H1 (cell line): ENCODE measurements at places on chromosomes 12 and 14. TPM values are rescaled to one million over a fixed set of nuclear protein-coding genes. Genes with fewer than 3 reads are reported as not detected.

DNA sequence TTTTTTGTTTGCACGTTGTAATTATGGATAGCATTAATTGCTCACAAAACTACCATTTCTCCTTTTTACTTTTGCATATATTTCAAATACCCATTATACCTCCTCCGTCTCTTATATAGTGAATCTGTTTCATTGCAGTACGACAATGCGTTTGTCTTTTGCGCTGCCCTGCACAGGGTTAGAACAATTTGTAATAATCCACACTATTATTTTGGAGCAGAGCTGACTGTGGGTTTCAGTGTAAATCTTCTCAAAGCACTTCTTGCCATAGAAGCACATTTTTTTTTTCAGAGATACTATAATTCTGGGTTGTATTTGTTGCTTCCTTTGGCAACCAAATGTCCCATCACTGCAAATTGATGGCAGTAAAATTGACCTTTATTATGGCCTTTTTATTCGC, 451.8 kb upstream of the STXBP6 start:
- no peak for DNase-seq

DNA sequence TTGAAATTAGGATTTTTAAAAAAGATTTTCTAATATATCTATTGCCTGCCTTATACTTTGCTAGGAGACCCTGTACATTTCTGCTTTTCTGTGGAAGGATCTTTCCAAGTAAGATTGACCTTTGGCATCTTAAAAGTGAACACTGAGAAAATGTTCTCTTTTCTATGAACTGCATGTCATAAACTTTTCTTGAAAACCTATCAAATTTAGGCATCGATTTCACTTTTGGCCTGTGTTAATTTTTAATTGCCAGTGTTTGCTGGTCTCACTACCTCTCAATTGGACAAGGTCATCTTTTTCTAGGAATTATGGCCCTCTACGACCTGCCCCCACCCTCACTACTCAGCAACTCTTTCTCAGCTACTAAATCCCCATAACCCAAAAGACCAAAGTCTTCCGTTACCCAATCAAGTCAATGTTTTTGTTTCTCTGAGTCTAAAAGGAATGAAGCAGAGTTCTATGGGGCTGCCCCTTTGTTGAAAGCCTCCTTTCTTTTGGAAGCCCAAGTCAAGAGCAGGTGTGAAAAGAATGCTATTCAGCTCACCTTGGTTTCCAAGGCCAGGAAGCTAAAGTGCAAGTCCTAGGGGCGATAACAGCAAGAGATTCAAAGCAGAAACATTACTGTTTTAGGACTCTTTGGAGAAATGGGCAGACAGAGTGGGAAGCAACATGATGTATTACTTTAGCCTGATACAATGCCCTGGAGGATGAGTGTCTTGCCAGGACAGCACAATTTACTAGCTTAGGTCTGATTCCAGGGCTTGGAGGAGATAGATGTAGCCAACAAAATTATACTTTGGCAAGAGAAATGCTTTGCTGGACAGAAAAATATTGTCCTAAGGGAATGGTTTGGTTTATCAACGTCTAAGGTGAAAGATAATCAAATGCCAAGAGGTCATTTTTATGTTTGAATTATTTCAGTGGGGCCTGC, 55.0 kb downstream of the IGF1 start:
- no peak for DNase-seq

DNA sequence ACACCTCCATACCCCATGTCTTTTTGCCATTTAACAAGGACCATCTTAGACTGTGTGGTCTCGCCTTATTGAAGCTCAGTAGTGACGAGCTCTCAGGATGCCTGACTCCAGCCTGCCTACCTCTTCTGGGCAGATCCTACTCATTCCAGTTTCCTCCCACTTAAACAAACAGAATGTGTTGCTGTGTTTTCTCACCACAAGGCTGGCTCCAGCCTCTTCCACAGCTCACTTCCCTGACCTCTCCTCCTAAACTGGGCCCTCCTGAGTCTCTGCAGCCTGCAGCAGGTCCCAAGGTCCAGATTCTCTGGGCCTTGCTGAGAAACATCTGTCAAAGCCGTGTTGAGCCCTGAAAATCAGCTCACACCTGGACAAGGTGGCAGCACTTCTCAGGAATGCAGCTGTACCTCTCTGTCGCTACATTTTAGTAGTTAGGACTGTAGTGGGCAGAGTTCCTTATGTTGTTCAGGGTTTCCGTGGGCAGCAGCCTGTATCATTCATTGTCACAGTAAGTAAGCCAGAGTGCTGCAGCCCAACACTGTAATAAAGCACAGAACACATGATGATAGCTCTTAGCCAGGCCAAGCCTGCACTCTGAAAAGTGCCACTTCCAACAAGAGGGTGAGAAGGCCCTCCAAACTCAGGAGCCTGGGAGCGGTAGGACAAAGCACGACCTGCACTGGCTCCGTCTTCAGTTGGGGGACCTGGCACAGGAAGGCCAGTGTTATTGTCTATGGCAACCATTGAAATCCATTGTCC, 68.5 kb downstream of the NKX2-1 start:
- DNase-seq, result no peak

GRCh38 chr12:87136330-87136976, 880.3 kb upstream of the MGAT4C start:
- DNase-seq, result no peak

DNA sequence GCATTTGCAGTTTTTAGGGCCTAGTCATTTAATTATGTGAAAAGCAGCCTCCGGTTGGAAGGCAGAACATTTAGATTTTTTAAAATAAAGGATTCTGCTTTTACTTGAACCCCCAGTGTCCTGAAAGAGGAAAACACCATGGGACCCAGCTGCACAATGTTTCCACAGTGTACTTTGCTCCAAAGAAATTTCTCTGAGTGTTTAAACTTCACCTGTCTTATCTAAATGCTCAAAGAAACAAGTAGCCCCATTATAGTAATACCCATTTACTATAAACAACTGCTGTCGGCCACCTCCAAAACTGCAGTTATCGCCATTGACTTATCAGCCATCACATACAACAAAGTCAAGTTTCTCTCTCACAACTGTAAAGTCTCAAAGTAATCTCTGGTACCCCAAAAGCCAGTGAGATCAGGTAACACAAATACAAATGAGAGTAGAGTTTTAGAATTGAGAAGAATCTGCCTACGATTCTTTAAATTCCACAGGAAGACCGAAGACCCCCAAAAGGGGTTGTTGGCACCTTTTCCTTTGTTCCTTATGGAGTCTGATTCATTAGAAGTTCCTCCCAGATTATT, 205.2 kb downstream of the NUBPL start:
- DNase-seq, result no peak

GRCh38 chr12:42145552-42146215, 1.0 kb upstream of the GXYLT1 start:
- DNase-seq, result no peak

DNA sequence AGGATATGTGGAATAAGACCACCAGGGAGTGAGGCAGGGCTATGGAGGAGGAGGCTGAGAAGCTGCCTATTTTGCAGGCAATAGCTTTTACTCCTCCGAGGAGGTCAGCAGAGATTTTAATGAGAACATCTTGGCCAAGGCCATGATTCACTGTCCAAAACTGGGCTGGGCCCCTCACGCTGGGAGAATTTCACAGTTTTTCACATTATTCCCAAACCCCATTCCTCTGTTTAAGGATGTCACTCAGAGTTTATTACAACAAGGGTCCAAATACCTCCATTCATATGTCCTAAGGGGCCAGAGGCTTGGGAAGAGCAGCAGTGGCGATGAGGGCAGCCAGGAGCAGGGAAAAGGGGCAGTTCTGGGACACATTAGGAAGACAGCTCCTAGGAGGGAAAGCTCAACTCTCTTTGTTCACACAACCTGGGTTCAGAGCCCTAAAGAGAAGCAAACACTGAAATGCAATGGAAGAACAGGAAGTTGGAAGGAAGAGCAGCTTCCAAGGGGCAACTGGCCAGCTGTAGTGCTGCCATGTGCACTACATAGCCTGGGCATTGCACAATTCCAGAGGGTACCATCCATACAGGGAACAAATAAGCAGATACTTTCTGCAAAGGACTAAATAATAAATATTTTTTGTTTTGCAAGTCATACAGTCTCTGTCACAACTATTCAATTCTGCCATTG, 283.2 kb downstream of the NUAK1 start:
- no peak for DNase-seq

DNA sequence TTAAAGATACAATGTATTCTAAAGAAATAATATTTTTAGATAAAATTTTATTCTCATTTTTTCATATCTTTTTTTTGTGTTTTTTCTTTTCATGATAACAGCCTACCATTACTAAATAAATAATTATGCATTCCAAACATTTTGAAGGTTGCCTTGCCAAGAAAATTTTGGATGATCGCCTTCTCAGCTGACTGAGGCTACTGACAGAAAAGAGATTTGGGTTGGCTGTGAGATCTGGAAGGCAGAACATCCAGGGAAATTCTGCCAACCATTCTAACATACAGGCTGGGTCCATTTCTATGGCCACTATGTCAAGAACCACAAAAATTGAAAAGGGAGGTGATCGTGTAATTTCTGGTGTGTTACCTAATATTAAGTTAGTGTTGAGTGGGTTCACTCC, 48.1 kb downstream of the GALNT8 start:
- DNase-seq, result no peak

DNA sequence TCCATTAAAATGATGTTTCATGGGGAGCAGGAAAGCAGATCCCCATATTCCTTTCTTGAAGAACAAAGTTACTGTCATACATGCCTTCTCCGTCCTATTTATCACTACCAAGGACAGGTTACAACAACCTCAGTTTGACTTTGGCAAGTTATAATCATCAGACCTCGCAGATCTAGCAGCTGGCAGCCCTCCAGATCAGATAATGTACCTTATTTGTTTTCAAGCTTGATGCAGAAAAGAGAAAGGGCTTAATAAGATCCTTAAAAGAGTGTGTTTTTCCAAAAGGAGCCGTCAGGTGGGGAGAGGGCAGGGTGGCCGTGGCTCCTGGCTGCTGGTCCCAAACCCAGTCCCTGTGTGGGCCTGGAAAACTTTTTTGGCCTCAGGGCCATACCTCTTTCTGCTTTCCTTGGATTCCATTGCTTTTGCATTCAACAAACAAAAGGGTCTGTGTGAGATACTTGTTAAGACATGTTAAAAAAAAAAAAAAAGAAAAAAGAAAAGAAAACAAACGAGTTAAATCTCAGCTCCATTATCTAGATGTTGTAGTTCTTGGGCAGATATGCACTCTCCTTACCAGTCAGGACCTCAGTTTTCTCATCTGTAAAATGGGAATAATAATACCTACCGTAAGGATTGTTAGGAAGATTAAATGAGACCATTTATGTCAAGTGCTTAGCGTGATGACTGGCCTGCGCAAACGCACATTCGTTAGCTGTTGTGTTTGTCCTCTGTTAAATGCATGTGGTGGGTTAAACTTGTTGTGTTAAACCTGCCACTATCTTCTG, 64.6 kb downstream of the B4GALNT3 start:
- DNase-seq, result no peak

DNA sequence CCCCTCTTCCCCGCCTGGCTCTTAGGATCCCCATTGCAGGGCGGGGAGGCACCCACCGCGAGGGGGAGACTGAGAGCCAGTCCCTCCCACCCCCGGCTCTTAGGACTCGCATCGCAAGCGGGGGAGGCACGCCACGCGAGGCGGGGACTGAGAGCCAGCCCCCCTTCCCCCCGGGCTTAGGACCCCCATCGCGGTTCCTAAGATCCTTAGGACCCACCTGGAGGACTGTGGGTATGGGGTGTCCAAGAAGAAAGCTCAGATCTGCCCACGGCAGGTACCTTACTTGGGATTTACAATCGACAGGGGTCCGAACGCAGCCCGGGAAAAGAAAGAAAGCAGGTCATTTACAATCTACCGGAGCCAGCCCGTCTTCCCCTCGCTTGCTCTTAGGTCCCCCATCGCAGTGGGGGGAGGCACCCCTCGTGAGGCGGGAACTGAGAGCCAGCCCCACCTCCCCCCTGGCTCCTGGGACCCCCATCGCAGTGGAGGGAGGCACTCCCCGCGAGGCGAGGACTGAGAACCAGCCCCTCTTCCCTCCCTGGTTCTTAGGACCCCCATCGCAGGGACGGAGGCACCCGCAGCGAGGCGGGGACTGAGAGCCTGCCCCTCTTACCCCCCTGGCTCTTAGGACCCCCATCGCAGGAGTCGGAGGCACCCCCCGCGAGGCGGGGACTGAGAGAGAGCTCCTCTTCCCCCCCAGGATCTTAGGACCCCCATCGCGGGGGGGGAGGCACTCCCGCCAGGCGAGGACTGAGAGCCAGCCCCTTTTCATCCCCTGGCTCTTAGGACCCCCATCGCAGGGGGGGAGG, 43.7 kb downstream of the DDX11 start:
- DNase-seq, result no peak

Gene KCNC2
- total RNA-seq, result 0.13 TPM in 1 of 2 replicates, not detected in the other

Gene PLD4
- 0.04 TPM in 1 of 2 replicates, not detected in the other for total RNA-seq

Gene OR4E2
- not detected in 2 replicates for total RNA-seq

Gene CHD8
- total RNA-seq, result 140 TPM in 2 replicates

Gene DCD
- not detected in 2 replicates for total RNA-seq

Gene SDS
- not detected in 2 replicates for total RNA-seq

Gene KRT2
- not detected in 2 replicates for total RNA-seq

Gene CLEC2D
- 5.2 and 6.2 TPM in 2 replicates for total RNA-seq
